T follicular helper cell (primary cell): ENCODE measurements at places on chromosomes 12 and 14.

DNA sequence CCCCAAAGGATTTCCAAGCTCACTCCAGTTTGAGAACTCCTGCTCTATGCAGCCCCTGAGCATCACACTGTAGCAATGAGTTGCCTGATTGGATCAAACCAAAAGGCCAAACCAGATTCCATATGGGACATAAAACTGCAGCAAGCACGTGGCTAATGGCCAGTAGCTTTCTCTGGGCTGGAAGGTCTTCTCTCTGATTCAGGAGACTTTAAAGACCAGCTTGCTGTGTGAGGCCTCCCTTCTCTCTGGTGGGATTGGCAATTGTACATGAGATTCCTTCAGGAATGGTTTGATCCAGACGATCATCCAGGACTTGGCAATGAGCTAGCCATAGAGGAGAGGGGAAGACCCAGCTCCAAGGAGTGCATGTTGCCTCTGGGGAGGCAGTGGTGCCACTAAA, 50.2 kb downstream of the WSCD2 start:
- DNase-seq: no peak

DNA sequence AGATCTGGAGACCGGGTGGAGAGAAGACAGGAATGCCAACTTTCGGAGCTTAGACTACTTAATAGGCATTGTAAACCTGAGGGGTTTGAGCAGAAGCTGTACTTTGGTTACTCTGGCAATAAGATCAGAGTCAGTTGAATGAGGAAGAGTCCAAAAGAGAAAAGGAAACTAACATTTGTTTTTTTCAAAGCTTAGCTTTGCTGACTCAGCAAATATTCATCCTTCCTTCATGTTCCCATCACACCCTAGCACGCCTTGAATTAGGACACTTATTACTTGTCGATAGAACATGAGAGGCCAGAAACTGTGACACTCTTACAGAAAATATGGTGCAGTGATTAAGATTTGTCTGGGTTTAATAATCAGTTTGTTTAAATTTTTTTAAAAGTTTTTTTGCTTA, 266.9 kb upstream of the ATP2B1 start:
- DNase-seq: no peak

DNA sequence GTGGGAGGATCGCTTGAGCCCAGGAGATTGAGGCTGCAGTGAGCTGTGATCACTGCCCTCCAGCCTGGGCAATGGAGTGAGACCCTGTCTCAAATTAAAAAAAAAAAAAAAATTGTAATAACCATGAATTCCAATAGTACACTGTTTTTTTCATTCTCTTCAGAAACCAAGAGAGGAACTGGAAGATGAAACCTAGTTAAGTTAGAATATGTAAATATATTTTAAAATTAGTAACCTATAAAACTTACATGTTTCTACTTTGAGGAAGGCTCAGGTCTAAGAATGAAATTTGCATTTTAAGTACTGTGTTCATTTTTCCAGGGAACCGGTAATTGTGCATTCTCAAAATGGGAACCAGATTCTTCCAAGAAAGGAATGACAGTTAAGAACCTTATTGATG, 18.8 kb downstream of the KNTC1 start:
- DNase-seq: no peak

GRCh38 chr14:60175255-60175902, 10.2 kb upstream of the DHRS7 start:
- no peak for DNase-seq

GRCh38 chr12:122052285-122052684, 26.3 kb upstream of the MLXIP start:
- DNase-seq: no peak

- no peak for DNase-seq
These were observed 239.4 kb upstream of the CRY1 start for GRCh38 chr12:107332743-107333142.

- DNase-seq: no peak
These were observed 11.3 kb downstream of the MAPK1IP1L start for GRCh38 chr14:55062517-55063351.

DNA sequence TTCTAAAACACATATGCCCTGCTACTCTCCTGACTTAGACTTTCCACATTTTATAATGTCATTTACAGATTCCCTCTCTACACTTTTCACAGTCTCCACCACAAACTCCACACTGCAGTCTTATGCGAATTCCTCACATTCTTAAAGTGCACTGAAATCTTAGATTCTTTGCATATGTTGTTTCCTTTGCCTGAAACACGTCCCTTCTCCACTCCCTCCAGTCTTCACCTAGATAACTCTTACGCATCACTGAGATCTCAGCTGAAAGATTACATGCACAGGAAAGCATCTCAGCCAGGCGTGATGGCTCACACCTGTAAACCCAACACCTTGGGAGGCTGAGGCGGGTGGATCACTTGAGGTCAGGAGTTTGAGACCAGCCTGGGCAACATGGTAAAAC, 3.8 kb upstream of the ARHGAP9 start:
- no peak for DNase-seq

- no peak for DNase-seq
These were observed 512 bp downstream of the PDE1B start for GRCh38 chr12:54549774-54550451.

- DNase-seq: no peak
These were observed 1.9 kb downstream of the FAM222A start for GRCh38 chr12:109715310-109716091.

DNA sequence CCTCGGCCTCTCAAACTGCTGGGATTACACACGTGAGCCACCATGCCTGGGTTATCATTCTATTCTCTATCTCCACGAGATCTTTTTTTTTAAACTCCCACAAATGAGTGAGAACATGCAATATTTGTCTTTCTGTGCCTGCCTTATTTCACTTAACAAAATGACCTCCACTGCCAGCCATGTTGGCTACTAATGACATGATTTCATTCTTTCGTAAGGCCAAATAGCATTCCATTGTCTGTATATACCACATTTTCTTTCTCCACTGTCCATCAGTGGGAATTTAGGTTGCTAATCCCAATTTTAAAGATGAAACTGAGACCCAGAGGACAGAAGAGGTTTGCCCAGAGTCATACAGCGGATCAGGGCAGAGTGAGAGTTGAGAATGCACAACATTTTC, 10.9 kb upstream of the TRPV4 start:
- no peak for DNase-seq

GRCh38 chr12:14883686-14884085, 2.0 kb downstream of the MGP start:
- DNase-seq: no peak

DNA sequence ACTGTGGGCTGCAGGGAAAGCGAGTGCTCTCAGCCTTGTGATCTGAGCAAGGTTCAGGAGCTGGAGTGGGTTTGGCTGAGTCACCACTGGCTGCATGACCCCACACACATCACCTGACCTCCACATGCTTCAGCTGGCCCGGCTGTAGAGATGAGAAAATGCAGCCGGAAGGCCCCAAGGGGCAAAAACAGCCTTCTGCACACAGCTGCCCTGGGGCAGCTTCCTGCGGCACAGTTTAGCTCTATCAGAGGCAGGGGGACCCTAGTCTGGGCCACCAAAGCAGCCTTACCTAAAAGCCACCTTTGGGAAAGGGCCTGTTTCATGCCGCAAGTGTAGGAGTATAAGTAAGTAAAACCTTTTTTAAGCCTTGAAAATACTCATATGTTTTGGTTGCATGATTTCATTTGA, 123.3 kb downstream of the SSPN start:
- DNase-seq: no peak

GRCh38 chr14:20848316-20848954, 42.8 kb upstream of the RNASE3 start:
- DNase-seq: no peak

GRCh38 chr14:71444030-71444822, 488.0 kb upstream of the RGS6 start:
- no peak for DNase-seq

GRCh38 chr14:75805646-75806045, 144.6 kb downstream of the TTLL5 start:
- DNase-seq: no peak

DNA sequence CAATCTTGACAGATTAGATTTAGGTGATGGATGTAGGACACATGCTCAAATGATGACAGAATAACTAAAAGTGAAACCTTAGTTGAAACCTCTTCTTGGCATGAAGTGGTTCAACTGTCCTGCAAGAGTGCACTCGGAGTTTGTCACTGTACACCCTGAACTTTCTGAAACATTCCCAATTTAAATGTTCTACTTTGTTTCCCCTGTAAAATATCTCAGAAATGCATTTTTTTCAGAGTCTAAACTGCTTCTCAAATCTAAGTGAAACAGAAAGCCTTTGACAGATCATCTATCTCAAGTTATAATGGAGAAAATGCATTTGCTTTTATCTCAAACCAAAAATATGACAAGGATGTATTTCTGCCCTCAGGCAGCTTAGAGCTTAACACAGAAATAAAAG, 66.0 kb downstream of the BHLHE41 start:
- DNase-seq: no peak

- DNase-seq: no peak
These were observed 356.9 kb upstream of the STXBP6 start for GRCh38 chr14:25406818-25407217.
